ENCODE measurements at places on chromosomes 5 and 9.

DNA sequence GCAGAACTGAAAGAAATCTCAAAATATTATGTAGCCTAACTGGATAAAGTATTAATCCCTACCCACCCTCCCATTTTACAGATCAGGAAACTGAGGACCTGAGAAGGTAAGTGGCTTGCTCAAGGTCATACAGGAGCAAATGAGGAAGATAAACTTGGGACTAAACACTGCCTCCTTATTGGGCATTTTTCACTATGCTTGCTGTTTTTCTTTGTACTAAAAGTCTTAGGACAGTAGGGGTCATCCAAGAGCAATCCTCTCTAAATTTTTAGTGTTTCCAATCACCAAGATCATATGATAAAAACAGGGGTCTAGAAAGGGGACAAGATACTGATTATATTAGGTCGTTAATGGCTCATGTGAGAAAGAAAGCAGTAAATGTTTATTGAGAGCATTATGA, 80.8 kb downstream of the RORB start:
- peak; percentile 7 for DNase-seq

DNA sequence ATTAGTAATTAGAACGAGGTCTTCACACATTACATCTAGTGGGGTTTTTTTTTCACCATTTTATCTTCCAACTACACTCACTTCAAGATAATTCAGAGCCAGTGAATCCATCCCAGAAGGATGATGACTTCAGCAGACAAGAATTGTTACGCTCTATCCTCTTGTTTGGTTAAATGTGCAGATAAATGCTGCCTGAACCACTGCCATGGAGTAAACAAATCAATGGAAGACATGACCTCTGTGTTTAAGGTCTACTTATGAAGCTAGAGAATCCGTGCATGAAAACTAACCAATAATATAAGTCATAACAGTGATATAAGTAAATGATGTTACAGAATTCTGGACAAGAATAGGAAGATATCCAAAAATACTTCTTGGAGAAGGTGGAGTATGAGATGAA, 602.6 kb downstream of the TLR4 start:
- DNase-seq = no peak

DNA sequence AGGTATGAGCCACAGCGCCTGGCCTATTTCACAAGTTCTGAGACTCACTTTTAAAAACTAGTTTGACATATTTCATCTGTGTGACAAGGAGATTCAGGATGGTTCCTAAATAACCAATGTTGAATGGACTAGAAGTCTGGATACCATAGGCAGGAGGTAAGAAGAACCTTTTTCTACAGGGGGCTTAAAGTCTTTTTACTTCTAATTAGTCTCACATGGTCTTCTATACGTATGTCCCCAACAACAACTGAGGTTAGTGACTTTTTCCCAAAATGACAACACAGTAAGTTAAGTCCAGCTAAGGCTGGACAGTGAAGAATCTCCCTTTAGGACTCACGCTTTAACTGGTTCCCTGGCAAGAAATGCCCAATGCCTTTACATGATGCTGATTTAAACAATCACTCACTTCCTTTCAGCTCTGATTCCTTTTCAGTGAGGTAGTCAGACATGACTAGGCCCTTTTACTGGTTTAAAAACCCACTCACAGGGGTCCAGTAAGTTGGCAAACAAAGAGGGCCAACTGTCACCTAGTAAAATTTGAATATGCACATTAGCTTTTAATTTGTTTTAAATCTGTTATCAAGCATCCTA, 12.1 kb upstream of the HAUS6 start:
- peak; percentile 7 for DNase-seq

DNA sequence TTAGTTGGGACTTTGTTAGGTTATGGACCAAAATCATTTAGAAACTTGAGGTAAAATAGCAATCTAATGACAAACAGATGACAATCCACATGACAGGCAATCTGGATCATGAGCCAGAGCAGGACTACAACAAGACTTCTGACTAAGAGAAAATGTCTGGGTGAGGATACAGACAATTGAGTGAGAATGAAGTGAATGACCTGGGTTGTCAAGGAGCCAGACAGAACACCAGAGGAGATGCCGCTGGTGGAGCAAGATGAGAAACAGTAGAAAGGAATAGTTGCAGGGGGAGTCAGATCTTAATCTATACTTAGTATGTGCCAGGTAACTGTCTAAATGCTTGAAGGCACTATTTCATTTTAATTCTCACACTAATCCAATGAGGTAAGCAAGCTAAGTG, 277.8 kb downstream of the PRELID2 start:
- DNase-seq = no peak

GRCh38 chr5:128546658-128547281, 8.7 kb upstream of the FBN2 start:
- DNase-seq = no peak

DNA sequence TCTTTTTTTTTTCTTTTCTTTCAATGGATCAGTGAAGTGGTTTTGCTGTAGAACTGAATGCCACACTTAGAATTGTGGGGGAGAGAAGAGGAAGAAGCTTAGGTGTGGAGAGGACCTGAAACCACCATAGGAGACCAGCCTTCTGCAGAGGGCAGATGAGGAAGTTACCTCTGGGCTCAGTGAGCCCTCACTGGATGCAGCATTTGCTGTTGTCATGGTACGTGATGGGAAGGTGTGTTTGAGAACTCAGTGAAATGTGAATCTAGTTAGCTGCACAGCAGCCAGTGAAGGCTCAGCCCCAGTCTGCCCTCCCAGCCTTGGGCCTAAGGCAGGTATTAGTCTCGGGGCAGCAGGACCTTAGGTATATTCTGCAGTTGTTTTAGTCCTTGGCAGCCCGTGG, 17.5 kb downstream of the CYFIP2 start:
- no peak for DNase-seq

DNA sequence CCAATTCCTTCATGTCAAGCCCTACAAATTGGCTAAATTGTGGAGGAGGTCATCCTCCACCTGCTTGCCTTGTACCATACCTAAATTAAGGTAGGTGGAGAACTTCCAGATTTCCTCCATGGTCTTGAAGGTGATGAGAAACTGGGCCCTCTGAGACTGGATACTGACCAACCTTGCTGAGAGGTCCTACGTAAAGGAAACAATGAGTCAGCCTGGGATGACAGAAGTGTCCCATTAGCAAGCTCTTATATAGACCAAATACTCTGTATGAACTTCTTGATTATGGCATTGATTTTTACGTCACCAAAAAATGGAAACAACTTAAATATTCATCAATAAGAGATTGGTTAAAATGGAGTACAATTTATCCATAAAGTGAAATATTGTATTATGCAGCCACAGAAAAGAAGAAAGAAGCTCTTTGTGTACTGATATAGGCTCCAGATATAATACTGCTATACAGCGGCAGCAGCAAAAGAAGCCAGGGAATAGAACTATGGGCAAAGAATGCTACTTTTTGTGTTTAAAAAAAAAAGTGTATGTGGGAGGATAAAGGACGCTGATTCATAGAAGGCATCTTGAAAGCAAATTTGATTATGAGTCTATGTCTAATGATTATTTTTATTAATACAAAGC, 18.3 kb downstream of the SH3TC2 start:
- DNase-seq = no peak

GRCh38 chr9:34576597-34577399, 12.7 kb downstream of the CNTFR start:
- DNase-seq = no peak

DNA sequence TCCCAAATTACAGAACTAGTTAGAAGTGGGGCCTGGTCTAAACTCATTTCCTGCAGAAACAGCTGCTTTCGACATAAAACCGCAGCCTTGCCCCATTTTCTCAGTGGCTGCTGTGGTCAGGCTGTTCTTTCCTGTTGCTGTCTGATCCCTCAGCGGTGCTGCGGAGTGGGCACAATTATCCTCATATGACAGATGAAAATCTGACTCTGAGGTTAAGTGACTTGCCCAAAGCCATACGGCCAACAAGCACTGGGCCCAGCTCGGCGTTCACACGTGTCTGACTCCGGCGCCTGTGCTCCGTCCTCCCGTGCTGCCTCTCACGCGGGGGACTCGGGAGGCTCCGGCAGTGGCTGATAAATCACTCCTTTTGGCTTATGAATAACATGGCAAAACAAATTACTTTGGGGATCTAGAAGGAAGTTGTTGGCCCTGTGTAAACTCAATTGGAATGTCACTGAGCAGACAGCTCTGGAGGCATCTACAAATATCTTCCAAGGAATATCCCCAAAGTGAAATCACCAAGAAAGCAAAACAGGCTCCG, 142.6 kb upstream of the LMX1B start:
- DNase-seq = no peak
